ENCODE measurements at places on chromosomes 2 and 18.

GRCh38 chr2:86441392-86441881 is 266 bp downstream of the KDM3A start:
- DNase-seq, result peak; percentile 17

GRCh38 chr2:131394147-131394931 is 30.4 kb upstream of the RAB6D start:
- no peak for DNase-seq

DNA sequence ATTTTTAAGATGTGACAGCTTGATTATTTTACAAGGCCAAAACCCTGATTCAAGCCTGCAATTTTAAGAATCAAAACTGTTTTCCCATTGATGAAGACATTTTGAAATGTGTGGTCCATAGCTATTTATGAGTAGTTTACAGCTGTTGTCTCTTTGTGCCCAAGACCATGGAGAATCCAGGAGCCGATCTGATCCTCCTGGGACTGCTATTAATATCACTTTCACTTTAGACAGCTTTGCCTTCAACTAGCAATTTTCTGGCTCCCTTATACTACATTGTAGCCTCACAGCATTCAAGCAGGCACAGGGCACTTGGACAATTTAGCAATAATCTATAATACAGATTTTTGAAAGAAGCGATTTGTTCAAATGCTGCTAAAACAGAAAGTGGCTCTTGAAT is 172.9 kb downstream of the SLC8A1 start:
- no peak for DNase-seq

DNA sequence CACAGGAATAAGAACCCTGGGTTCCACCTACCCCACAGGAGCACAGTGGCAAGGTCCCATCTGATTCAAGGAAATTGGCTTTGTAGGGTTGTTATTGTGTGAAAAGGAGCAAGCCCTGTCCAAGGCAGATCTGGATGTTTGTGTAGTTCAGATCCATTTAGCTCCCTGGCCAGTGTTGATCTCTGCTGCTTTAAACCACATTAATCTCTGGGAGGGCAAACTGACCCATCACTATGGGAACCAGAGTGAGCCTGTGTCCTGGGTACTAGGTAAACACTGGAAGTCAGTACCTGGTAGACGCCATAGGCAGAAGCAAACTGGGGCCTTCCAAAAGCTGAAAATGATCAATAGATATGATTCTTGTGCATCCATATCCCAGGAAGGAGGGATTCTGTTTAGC is 271.5 kb upstream of the EPAS1 start:
- DNase-seq, result no peak

- DNase-seq, result no peak
Observed at GRCh38 chr2:22981785-22982184, 403.2 kb upstream of the KLHL29 start.

- no peak for DNase-seq
Observed at GRCh38 chr2:175154661-175155082, 13.3 kb downstream of the ATF2 start.

DNA sequence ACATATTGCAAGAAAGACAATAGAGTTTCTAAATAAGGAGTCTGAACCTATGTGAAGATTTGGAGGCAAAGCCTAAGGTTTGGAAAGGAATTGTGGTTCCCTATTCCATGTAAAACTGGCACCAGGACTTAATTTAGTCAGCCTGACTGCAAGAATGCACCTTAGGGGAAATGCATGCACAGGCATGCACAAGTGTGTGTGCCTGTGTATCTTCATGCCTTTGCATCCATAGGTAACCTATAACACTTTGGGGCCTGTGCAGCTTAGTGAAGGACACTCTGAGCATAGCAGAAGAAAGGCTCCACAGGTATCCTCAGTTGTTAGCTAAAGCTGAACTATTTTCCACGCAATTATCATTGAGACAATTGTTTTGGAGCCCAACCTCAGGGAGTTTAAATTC is 73.4 kb downstream of the RPRM start:
- no peak for DNase-seq

GRCh38 chr2:12363138-12363537 is 353.6 kb upstream of the TRIB2 start:
- no peak for DNase-seq

DNA sequence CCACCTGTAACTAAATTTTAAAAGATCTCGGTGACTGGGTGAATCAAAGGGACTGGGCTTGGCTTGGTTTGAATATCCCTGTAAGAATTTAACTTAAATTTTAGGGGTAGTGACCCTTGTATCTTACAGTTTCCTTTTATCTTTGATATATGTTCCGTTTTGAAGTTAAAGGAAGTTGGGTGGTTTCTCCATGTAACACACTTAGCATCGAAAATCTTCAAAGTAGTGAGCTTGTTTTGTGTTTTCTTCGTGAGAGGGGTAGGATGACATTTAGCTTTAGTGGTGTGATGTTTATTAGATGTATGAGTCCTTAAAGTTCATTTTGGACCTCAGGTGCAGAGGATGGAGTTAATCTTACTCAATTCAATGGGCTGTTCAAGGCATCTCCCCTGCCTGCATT is 1.6 kb downstream of the WDR7 start:
- DNase-seq, result no peak

GRCh38 chr2:241773511-241774418 is 2.9 kb upstream of the GAL3ST2 start:
- no peak for DNase-seq

DNA sequence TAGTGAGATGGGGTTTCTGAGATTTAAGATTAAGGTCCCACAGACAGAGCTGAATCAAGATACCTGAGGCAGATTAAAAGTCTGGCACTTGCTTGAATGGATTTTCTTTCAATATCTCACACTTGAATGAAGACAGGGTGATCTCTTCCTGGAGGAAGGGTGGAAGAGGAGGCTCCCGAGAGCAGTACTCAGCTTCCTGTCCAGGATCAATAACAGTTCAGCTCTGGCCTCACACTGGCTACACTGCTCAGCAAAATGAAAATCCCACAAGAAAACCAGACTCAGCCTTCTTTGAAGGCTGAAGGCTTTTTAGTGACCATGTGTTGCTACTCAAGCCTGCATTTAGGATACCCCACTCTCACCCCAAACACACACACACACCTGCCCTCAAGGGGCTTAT is 11.1 kb downstream of the ARHGEF33 start:
- DNase-seq, result no peak

DNA sequence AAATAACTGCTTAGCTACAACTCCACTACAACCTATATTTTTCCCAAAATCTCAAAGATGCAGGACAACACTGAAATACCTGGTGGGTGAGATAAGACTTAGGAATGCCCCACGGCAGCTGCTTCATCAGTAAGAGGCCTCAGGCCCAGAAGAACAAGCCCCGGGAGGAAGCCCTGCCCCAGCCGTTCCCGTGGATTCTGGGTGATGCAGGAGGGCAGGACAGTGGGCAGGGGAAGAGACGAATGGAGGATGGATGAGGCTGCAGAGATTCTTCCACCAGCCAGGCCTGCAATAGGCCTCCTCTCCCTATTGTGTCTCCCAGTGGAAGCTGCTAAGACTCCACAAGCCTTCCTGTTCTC is 197.9 kb upstream of the HDAC4 start:
- no peak for DNase-seq

- no peak for DNase-seq
Observed at GRCh38 chr18:9428301-9428706, 47.0 kb upstream of the RALBP1 start.

- no peak for DNase-seq
Observed at GRCh38 chr2:9137379-9138150, 69.0 kb upstream of the ASAP2 start.

DNA sequence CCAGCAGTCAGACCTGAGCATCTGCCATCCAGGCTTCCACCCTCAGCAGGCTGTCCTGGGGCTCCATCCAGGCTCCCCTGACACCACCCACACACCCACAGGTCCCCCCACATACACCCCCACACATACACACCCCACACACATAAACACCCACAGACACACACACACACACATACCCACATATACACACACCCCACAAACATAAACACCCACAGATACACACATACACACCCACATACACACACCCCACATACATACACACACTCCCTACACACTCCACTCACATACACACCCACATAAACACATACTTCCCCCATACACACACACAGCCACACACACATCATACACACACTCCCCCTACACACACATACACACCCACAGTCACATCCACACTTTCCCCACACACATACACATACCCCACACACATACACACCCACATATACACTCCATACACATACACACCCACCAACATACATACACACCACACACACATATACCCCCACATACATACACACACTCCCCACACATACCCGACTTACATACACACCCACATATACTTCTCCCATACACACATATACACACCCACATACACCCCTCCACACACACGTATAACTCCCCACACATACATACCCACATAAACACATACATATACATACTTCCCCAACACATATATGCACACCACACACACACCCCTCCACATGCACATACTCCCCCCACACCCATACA is 183.3 kb upstream of the ETAA1 start:
- no peak for DNase-seq

- DNase-seq, result no peak
Observed at GRCh38 chr2:10326151-10326616, 23.5 kb downstream of the HPCAL1 start.

All from activated CD8-positive, alpha-beta memory T cell treated with anti-CD3 and anti-CD28 coated beads for 48 hours (primary cell).